ENCODE measurements at places on chromosomes 16 and 17.

GRCh38 chr17:1742371-1743087 is at the start of gene SERPINF2:
TSS of gene SERPINF2 (plus strand) at chr17:1742871. CDS start at chr17:1744996, 2,125 bp downstream.
- no peak for DNase-seq

- DNase-seq: no peak
Observed at GRCh38 chr17:16199093-16199492, 16.2 kb downstream of the NCOR1 start.

GRCh38 chr17:77681861-77682260 is 276.6 kb upstream of the TNRC6C start:
- DNase-seq: no peak

DNA sequence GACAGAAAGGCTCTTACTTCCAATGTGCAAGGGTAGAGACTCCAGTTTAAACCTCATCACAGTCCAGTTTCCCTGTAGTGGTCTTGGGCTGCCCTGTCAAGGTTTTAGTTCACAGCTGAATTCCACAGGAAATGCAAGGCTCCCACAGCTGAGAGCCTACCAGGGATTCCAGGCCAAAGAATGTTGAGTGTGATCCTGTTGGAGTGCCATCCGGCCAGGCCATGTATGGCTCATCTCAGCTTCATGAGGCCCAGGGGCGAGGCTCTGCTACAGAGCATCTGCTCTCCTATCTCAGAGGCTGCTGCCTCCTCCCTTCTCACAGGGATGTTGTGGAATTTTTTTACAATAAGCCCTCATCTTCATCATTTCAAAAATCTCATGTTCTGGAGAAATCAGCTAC is 239.8 kb upstream of the CCL2 start:
- no peak for DNase-seq

DNA sequence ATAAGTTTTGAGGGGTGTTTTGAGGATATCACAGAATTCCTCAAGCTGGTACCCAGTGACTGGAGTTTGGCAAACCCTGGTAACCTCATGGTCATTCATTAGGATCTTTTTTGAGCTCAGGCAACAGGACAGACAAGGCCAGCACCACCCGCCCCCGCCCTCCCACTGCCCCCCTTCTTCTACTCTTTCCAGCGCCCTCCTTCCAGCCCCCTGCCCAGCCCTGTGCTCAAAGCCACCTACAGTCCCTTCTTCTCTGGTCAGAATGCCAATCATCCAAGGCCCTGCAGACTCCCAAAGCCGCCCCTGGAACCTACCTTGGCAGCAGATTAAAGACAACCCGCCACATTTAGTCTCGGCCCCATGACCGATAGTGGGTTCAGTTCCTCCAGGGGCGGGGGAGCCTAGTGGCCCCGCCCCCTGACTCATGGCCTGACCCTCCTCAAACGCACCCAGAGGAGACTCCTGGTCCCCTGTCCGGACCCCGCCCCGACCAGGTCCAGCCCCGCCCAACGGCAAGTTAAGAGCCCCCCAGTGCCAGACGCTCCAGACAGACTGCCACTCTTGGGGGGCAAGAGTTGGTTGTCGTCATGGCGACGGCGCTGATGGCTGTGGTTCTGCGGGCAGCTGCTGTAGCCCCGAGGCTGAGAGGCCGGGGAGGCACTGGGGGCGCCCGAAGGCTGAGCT is at the start of gene NAGS:
Gene NAGS, plus strand, starts transcription at position 546 of the 684 bp plus-strand sequence. Its CDS starts 42 bp downstream, at position 588.
- DNase-seq: no peak

DNA sequence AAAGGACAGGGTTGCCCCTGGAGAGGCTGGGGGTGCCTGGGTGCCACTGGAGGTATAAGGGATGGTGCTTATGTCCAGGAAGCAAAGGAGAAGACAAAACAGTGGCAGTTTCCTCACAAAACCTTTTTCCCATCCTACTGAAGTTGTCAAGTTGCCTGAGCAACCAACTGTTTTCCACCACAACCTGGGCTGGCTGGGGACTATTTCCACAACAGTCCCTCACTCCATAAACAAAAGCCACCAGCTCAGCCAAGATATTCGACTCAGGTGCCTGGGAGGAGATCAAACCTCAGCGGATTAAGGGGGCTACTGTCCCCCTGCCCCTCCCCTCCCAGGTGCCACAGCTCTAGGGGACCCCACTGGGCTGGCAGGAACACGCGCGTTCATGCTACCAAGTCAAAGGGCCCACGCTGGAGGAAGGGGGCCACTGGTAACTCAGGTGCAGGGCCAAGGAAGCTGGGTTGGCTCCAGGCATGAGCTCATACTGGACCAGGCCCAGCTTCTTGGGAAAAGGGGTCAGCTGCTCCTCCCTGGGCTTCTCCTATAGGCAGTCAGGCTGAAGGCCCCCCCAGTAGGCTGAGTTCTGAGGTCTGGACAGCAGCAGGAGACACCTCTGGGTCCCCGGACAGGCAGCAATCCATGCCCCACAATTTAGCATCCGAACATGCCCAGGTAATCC is 45.7 kb upstream of the MRPS23 start:
- no peak for DNase-seq

GRCh38 chr17:76716839-76717215 is 6.1 kb upstream of the MXRA7 start:
- DNase-seq: no peak

DNA sequence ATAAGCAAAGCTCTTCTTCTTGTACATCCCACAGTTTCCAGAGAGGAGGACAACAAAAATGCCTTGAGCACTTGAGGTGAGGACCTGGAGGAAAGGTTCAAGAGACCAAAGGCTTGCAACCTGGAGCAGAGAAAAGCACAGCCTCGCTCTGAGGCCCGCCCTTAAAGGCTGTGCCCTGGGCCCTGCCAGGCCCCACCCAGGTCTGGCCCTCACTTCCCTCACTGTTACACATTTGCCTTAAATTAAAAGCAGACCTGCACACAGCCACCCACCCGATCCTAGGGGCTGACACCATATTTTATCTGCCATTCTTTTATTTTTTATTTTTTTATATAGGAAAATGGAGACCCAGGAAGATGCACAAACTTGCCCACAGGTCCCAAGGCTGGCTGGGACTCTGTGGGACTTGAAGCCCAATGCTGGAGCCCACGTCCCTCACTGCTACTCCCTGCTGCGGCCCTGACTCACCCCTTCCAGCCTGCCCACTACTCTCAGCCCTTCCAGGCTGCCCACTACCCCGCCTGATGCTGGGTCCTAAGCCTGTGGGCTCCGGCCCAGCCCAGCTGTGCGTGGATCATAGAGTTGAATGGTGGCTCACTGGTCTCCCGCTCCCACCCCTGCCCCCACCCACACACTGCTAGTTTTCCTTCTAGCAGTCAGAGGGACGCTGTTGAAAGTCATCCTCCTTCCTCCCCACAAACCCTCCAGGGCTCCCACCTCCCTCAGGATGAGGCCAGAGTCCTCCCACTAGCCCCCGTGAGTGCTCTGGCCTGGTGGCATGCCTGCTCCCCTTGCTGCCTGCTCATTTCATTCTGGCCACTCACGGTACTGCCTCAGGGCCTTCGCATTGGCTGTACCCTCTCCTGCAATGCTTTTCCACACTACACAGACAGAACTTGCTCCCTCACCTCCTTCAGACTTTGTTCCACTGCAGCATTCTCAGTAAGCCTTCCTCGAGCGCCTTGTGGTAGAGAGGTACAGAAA is 77.6 kb upstream of the MED9 start:
- no peak for DNase-seq

GRCh38 chr16:9755081-9755480 is 427.1 kb downstream of the GRIN2A start:
- DNase-seq: no peak

- no peak for DNase-seq
Observed at GRCh38 chr17:3859940-3860339, 13.9 kb upstream of the NCBP3 start.

DNA sequence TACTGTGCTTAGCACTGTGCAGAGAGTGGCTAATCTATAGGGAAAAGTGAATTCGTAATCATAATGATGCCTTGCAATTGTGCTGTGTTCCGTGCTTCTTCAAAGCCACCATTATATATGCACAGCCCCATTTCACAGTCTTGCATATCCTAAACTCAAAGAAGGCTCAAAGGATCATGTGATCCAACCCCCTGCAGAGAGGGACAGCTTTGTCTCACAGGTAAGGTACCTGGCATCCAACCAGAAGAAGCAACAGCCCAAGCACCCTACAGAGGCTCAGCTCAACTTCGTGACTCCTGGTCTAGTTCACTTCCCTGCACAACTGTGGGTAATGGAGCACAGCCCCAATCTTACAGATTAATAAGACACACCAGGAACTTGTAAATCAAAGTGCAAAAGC is 124.0 kb downstream of the ZNF423 start:
- DNase-seq: no peak

- no peak for DNase-seq
Observed at GRCh38 chr17:39972271-39972670, 8.3 kb upstream of the PSMD3 start.

DNA sequence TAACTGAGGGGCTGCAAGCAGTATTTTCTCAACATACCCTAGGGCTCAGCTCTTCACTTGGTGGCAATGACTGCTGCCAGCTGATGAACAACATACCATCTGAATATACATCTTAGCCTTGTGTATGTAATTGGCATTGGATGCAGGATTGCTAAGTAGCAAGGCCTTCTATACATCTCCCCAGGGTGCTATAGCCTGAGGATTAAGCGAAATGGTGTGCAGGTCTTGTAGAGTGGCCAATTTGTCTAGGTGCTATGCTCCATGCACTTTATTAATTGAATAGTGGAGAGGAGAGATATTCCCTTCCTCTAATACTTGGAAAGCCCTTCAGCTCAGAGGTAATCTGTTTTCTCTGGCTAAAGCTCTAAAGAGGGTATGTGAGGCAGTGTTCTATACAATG is 71.9 kb downstream of the KIF2B start:
- no peak for DNase-seq

- no peak for DNase-seq
Observed at GRCh38 chr17:49715216-49715615, 7.5 kb upstream of the SLC35B1 start.

GRCh38 chr16:67951485-67951884 is 7.6 kb upstream of the LCAT start:
- DNase-seq: no peak

- peak; percentile 94 for DNase-seq
Observed at GRCh38 chr17:18158022-18158600, 25.5 kb upstream of the ALKBH5 start.

DNA sequence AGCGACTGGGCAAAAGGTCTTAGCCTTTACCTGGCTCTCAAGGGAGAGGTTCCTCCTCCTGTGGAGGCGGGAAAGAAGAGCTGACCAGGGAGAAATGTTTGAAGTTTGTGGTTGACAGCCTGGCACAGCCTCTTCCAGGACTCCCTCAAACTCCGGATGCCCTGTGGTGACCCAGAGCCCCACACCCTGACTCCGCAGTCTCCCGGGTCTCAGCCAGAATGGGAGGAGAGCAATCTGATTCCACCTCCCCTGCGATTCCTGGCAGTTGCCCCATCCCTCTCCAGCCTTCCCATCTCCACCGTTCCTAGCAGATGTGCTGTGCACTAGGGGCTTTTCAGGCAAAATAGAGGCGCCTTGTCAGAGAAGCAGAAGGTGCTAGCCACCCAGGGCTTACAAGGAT is 5.5 kb upstream of the DNAI2 start:
- DNase-seq: no peak

DNA sequence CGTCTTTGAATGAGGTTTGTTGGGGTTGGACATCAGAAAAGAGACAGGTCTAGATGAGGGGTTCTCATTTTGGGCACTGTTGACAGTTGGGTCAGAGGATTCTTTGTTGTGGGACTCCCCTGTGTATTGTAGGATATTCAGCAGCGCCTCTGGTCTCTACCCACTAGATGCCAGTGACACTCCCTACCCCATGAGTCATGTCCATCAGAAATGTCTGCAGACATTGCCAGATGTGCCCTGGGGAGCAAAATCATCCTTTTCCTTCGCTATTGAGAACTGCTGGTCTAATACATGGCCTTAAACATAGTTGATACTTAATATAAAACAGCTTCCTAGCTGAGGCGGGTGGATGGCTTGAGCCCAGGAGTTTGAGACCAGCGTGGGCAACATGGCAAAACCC is 3.1 kb downstream of the ABAT start:
- DNase-seq: no peak

GRCh38 chr17:68906638-68907037 is 48.6 kb downstream of the ABCA8 start:
- no peak for DNase-seq

GRCh38 chr16:3065742-3066439 is 451 bp downstream of the IL32 start:
- no peak for DNase-seq

- no peak for DNase-seq
Observed at GRCh38 chr17:60442271-60443173, 20.2 kb downstream of the CHCT1 start.

GRCh38 chr16:9098377-9099090 is 7.1 kb downstream of the HAPSTR1 start:
- no peak for DNase-seq

GRCh38 chr17:53470626-53471025 is 352.1 kb upstream of the KIF2B start:
- no peak for DNase-seq

- DNase-seq: no peak
Observed at GRCh38 chr17:37430051-37430627, 23.5 kb downstream of the TADA2A start.

DNA sequence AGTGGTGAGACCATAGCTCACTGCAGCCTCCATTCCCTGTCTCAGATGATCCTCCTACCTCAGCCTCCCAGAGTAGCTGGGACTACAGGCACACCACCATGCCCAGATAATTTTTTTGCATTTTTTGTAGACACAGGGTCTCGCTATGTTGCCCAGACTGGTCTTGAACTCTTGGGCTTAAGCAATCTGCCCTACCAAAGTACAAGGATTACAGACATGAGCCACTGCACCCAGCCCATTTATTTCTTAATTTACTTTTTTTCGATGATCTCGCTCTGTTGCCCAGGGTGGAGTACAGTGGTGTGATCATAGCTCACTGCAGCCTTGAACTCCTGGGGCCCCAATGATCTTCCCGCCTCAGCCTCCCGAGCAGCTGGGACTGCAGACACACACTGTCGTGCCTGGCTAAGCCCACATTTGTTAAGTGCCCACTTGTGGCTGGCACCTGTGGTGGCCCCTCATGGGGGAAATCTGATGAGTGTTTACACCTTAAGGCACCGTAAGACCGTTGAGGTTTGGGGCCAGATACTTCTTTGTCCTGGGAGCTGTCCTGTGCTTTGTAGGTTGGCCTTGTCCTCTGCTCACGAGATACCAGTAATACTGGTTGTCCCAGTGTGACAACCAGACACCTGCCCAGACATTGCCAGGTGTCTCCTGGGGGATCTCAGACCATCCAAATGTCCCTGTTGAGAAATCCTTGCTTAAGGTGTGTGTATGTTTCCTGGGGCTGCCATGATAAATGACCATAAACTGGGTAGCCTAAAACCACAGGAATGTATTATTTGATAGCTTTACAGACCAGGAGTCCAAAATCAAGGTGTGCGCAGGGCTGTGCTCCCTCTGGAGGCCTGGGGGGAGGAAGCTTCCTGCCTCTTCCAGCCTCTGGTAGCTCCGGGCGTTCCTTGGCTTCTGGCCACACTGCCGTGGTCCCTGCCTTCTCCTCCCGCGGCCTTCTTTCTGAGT is 141.4 kb upstream of the GSE1 start:
- no peak for DNase-seq

DNA sequence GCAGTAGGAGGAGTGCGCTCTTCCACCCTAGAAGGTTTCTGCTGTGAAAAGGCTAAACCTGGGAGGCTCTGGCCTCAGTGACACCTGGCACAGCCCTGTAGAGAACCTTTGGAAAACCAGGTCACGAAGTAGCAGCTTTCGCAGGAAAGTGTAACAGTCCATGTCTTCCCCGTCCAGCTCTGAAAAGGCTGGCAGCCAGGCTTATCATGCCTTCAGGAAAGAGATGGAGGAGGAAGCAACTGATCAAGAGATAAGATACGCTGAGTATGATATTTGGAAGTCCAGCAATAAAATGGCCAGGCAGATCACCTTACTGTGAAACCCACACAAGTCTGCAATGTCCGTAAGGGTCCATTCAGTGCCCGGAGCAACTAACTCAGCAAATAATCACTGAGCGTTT is 22.3 kb downstream of the TUBD1 start:
- no peak for DNase-seq

GRCh38 chr16:85103114-85104079 is 8.9 kb downstream of the CIBAR2 start:
- no peak for DNase-seq

All from activated CD8-positive, alpha-beta memory T cell treated with anti-CD3 and anti-CD28 coated beads for 48 hours (primary cell).